ENCODE measurements at places on chromosomes 3 and 15.

GRCh38 chr15:32641517-32642059, at the start of gene SCG5:
TSS of gene SCG5 (plus strand) at chr15:32641710. CDS start at chr15:32643593, 1,883 bp downstream.
- no peak for DNase-seq

DNA sequence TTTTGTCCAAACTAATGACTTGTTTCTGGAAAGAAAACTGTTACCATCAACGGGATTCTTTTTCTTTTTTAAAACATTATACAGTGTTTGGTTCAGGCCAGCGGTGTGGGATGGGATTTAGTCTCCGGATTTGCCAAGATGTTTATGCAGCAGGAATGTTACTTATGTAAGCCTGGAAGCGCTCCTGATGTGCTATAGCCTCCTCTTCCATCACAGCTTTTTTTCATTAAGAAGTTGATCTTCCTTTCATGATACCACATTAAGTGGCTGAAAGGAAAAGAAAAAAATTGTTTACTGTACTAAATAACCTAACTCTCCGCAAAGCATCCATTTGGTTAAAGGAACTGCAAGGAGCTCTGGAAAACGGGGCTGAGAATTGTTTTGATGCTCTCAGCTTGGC, 120.5 kb upstream of the ALDH1A3 start:
- DNase-seq, result no peak

DNA sequence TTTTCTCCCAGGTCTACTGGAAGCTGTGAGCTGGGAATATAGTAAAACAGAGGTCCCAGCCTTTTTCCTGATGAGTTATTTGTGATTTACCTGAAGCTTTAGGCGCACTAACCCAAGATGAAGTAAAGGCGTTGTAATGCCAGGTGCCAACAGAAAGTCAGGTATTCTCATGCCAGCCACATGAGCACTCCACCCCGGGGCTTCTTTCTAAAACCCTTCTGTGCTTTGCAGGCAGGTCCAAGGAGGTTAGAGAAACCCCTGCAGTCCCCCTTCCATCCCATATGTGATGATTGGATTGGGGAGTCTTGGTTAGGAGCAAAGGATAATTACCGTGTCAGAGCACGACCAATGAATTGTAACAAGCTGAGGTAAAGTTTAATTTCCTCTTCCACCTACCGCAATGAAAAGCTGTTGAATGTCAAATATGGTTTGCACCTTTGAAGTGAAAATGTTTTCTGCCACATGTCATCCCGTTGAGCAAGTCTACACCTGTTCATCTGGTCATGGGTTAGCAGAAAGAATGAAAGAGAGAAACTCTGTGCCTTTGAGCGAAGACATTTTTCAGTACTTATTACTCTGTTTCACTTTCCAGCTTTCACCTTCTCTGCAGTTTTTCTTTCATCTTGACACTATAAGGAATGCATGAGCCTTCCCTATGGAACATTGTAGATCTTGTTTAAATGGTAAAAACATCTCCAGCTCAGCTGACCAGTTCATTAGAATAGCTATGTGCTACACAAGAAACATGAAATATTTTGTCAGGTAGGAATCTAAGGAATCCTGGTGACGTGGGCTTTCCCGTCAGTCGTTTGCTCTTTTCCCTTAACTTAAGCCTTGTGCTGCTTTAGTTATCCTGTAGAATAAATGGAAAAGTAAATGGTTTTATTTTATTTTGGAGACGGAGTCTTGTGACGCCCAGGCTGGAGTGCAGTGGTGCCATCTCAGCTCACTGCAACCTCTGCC, 204.6 kb upstream of the IL12A start:
- no peak for DNase-seq

DNA sequence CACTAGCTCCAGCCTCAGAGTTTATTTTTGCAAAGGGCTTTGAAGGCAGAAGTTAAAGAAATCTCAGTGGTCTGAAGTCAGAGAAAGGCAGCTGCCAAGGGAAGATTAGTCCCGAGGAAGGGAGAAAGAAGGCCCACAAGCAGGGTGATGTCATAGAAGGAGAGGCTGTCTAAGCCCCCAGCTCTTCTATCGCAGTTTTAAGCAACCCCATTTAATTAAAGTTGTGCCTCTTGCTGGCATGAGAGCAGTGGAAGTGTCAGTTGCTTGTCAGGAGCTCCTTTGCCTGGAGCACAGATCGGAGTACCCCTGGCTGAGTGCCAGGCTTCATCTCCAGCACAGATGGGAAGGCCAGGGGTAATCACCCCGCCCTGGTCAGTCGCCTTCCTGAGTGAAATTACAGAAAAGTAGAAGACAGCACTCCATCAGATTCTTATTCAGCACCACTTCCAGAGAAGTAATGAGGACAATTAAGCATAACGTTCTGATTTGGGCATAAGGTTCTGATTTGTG, 530.7 kb downstream of the EPHB1 start:
- DNase-seq, result no peak

DNA sequence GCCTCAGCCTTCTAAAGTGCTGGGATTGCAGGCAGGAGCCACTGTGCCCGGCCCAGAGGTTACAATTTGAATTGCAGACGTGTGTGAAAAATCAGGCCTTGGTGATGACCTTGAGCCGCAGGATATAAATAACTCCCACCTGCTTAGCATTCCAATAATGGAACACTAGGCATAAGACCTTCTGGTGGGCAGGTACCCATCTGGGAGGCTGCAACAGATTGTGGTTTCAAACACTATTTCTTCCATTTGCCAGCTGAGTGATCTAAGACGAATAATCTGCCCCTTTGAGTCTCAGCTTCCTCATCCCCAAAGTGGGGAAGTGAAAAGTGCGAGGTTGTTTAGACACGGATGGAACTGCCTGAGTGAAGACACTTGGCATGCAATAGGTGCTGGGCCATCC, 47.7 kb upstream of the HERC1 start:
- no peak for DNase-seq

- no peak for DNase-seq
Observed at GRCh38 chr3:57746156-57747010, 9.7 kb upstream of the SLMAP start.

GRCh38 chr3:140428380-140428779, 249.5 kb upstream of the TRIM42 start:
- DNase-seq, result no peak

DNA sequence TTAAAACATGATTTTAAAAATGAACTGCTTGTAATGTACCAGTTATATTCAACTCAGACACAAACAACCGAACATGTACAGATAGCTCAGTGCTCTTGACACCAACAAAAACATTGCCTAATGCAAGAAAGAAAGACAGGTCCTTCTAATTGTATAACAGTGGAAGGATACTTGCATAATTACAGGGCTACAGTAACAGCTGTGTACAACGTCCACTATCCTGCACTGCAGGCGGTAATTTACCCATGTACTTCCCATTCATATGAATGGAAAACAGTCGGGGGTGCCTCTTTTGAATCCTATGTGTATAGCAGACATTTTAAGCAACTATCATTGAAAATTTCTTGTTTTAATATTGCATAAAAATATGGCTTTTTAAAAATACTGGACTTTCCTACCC, 41.1 kb upstream of the PLSCR5 start:
- no peak for DNase-seq

DNA sequence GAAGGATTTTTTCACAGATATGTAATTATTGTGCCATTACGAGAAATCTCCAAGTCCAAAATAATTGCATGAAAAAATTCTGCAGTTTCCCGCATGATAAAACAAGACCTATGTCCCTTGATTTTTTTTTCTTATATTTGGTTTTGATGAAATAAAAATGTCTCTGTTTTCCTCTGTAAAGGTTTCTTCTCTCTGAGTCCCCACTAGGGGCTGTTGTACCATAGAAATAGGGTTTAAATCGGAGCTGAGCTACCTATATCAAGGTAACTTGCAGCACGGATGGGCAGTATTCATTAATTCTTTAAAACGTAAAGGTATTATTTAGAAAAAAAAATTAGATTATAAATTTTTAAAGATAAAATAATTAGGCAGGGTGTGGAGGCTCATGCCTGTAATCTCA, 66.6 kb upstream of the IGF1R start:
- no peak for DNase-seq

- DNase-seq, result no peak
Observed at GRCh38 chr15:45112591-45113379, 1.2 kb downstream of the DUOX2 start.

GRCh38 chr3:9226326-9226725, 23.1 kb downstream of the SRGAP3 start:
- DNase-seq, result no peak

- no peak for DNase-seq
Observed at GRCh38 chr3:45793482-45794176, 2.7 kb downstream of the SLC6A20 start.

- peak; percentile 63 for DNase-seq
Observed at GRCh38 chr3:33439546-33440327, 468 bp downstream of the UBP1 start.

DNA sequence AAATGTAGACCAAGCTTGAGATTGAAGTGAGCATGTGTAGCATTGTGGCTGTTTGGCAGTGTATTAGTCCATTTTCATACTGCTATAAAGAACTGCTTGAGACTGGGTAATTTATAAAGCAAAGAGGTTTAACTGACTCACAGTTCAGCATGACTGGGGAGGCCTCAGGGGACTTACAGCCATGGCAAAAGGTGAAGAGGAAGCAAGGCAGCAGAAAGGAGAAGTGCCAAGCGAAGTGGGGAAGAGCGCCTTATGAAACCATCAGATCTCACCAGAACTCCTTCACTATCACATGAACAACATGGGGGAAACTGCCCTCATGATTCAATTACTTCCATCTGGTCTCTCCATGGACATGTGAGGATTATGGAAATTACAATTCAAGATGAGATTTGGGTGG, 8.6 kb upstream of the CERS3 start:
- no peak for DNase-seq

DNA sequence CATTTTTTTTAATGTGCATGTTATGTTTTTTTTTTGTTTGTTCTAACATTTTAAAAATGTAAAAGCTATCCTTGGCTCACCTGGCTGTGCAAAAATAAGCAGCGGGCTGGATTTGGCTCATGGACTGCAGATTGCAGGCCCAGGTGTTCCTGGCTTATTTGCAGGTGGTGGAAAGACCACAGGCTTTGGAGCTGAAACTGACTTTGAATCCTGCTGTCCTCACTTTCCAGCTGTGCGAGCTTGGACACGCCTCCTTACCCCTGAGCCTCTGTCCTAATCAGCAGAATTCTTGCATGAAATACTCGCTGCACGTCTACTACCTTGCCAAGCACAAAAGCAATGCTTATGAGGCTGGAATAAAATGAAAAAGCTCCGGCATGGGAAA, 188.7 kb upstream of the TPM1 start:
- no peak for DNase-seq

DNA sequence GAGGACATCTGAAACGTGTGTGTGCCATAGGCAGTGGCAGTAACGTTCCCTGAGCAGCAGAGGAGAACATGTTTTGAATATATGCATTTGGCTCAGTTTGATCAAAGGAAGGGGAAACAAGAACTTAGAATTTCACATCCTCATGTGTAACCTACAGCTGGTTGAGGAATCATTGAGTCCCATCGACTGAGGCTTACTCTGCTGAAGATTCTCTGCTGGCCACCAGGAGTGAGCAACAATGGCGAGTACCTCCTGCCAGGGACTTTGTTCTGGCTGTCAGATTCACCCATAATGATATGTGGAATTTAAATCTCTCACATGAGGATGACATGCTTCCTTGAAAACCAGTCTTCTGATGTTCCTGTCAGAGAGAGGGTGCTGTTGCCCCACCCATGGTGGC, 21.3 kb downstream of the GORASP1 start:
- DNase-seq, result no peak

DNA sequence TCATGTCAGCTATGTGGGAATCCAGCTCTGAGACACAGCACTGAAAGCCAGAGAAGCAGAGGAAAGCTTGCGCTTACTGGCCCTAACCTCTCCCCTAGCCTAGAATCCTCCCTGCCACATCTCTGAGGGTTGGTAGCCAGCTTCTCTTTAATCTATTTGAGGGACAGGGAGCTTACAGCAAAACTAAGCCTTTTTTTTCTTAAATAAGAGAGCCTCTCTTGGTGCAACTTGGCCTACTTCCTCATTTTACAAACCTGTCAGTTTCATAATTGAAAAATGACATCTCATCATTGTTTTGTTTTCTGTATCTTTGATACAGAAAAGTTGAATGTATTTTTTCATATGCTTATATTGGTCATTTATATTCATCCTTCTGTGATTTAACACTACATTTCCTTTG, 193.9 kb downstream of the ZNF621 start:
- DNase-seq, result no peak

GRCh38 chr15:99117563-99118257, 12.8 kb downstream of the SYNM start:
- no peak for DNase-seq

DNA sequence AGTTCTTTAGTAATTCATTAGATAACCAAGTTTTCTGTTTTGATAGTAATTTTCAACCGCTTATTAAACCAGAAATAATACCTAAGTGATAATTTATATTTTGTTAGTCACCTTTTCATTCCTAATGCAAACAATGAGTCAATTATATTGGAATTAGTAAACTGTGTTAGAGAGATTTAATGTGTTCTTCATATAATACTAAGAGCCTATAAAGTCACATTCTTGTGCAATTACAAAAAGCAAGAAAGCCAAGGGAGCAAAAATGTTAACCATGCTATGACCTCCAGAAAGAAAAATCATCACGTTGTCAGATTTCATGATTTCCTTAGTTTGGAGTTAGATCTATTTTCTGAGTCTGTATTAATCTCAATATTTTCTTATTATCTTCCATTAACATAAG, 108.8 kb upstream of the SAMMSON start:
- DNase-seq, result no peak

DNA sequence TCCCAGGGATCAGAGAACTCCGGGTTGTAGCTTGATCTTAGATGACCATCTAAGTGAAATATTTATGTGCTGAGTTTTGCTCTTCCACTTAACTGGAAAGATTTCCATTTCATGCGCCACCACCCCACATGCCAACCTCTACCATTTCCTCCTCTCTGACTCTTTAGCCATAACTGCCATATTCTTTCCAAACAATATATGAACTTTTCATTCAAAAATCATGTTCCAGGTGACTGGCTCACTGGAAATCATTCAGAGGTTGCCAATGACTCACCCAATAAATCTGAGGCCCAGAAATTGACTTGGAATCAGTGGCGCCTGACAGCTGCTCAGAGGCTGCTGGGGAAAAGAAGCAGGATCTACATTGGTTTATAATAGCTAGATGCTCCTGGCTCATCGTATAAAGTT, 31.6 kb upstream of the FAM174B start:
- DNase-seq, result no peak

GRCh38 chr3:23240171-23240785, 37.2 kb downstream of the UBE2E2 start:
- no peak for DNase-seq
